ENCODE measurements at places on chromosomes 2 and 18. TPM values are rescaled to one million over a fixed set of nuclear protein-coding genes. Genes with fewer than 3 reads are reported as not detected.

Gene CYBRD1
- total RNA-seq, result 48.4 TPM

DNA sequence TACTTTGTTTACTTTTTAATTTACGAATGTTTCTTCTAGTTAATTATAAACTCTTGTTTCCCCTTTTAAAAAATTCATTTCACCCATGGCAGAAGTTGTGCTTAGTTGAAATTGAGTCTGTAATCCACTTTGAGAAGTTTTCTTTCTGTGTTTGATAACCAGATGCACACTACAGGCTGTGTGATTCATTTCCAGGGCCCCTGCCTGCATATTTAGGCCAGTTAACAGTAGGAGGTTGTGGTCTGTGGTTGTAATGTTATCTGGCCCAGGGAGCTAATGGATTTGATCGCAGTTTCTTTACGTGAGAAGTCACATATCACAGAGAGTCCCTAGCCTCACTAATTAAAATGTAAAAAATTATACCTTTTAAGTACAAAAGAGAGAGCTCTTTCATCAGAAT, 3.3 kb downstream of the CDH7 start:
- no peak overlapping the region for H3K4me3 ChIP-seq
- peaks cover 9% of the 10 kb centered on the region for H3K4me1 ChIP-seq
- peaks cover 36% of the 10 kb centered on the region for H3K27me3 ChIP-seq
- no peaks in the 10 kb centered on the region for H3K36me3 ChIP-seq
- no peak overlapping the region for H3K27ac ChIP-seq
- DNase-seq, result no peak

DNA sequence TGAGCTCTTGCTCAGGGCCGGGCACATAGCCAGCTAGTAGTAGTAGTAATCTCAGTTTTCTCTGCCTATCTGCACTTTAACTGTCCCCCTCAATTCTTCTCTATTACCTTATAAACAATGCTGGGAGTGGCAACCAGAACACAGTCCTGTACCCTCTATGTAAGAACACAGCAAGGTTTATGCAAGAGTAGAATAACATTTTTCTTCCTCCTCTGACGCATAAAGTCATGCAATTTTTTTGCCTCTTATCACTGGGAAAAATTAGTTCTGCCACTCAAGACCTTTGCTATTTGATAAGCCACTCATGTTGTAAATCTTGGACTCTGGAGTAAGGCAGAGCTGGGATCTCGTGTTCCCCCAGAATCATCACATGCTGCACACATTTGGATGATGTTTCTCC, 200.7 kb upstream of the SOX11 start:
- H3K27me3 ChIP-seq, result no peaks in the 10 kb centered on the region
- DNase-seq, result no peak
- no peak overlapping the region for H3K27ac ChIP-seq
- H3K4me1 ChIP-seq, result no peaks in the 10 kb centered on the region

Gene HOXD8
- 0.14 TPM for total RNA-seq

DNA sequence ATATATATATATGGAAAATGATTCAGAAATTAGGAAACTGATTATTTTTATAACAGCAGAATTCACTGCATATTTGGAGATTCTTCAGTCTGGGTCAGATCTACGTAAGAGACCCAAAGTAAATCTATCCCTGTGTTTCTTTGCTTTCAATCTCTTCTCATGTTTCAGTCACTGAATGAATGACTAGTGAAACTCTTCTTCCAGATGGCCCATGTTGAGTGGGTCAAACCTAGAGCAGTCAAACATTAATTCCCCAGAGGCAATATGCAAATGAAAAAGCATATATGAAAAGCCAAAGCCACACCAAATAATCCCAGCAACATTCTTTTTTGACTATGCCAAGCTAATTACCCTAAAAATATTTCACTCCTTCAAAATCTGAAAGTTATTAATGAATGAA, 317.3 kb downstream of the RBM43 start:
- no peak overlapping the region for H3K27ac ChIP-seq
- H3K36me3 ChIP-seq, result no peaks in the 10 kb centered on the region
- no peaks in the 10 kb centered on the region for H3K4me1 ChIP-seq

Gene VIT
- total RNA-seq, result 8.5 TPM

GRCh38 chr2:237389831-237390230, 24.1 kb downstream of the COL6A3 start:
- no peak overlapping the region for H3K27ac ChIP-seq
- DNase-seq, result no peak

GRCh38 chr2:164288235-164288634, 333.0 kb downstream of the GRB14 start:
- no peaks in the 10 kb centered on the region for H3K4me1 ChIP-seq
- H3K4me3 ChIP-seq, result no peak overlapping the region
- H3K27me3 ChIP-seq, result no peaks in the 10 kb centered on the region

Gene ADD2
- total RNA-seq, result 2.7 TPM

Gene DSG1
- total RNA-seq, result 1.3 TPM

DNA sequence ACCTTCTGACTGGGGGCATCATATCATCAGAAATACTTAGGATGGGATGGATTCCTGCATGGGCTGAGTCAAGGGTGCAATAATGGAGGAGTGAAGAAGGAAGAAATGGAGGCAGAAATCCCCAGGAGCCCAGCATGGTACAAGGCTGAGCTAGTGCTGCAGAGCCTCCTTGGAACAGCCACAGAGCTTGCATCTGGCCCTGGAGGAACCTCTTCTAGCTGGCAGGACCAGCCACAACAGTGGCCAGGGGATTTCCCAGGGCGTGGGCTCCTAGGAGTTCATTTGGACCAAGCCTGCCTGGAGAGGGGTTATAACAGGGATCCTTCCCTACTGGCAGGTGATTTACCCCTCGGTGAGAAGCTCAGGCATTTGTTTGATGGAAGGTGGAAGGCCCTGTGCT, 4.7 kb upstream of the IL37 start:
- no peaks in the 10 kb centered on the region for H3K36me3 ChIP-seq
- DNase-seq, result no peak
- no peak overlapping the region for H3K27ac ChIP-seq
- H3K4me1 ChIP-seq, result no peaks in the 10 kb centered on the region
- H3K4me3 ChIP-seq, result no peak overlapping the region
- peaks cover 21% of the 10 kb centered on the region for H3K27me3 ChIP-seq

Gene GRHL1
- 0.69 TPM for total RNA-seq

Gene RUFY4
- not detected for total RNA-seq

DNA sequence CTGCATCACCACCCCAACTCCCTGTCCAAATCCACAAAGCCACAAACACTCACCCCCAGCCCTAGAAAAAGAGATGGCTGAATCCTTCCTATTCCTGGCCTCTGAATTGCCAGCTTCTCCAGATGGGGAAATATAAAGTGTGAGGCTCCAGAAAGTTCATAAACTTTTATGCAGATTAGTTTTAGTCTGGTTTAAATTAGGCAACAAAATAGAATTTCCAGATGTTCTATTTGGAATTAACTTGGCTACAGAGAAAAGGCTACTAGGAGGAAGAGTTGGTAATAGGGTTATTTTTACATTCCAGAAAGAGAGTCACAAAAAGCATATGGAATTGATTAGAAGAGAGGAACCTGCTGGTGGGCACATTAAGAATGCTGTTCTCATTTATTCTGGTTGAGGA, 56.0 kb downstream of the EN1 start:
- no peak overlapping the region for H3K4me3 ChIP-seq
- no peak for DNase-seq
- no peak overlapping the region for H3K27ac ChIP-seq
- no peaks in the 10 kb centered on the region for H3K36me3 ChIP-seq
- no peaks in the 10 kb centered on the region for H3K4me1 ChIP-seq

GRCh38 chr2:232377841-232378734, 463 bp upstream of the ALPP start:
- H3K36me3 ChIP-seq, result no peaks in the 10 kb centered on the region
- H3K27me3 ChIP-seq, result peaks cover 77% of the 10 kb centered on the region

DNA sequence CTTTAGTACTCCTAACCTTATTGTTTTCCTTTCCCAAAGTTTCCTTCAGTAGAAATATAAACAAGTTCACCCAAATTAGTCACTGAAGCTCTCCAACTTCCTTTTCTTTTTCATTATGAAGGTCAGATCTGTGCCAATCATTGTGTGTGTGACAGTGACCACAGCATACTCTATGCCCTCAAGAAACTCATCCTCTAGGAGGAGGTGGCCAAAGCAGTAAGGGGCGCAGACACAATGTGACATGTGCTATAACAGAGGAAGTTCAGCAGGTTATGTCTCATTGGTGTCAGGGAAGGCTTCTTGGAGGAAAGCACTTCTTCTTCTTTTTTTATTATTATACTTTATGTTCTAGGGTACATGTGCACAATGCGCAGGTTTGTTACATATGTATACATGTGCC, 60.0 kb upstream of the PSME4 start:
- no peaks in the 10 kb centered on the region for H3K27me3 ChIP-seq
- no peak overlapping the region for H3K4me3 ChIP-seq
- DNase-seq, result no peak
- peaks cover 12% of the 10 kb centered on the region for H3K4me1 ChIP-seq
- H3K36me3 ChIP-seq, result no peaks in the 10 kb centered on the region

DNA sequence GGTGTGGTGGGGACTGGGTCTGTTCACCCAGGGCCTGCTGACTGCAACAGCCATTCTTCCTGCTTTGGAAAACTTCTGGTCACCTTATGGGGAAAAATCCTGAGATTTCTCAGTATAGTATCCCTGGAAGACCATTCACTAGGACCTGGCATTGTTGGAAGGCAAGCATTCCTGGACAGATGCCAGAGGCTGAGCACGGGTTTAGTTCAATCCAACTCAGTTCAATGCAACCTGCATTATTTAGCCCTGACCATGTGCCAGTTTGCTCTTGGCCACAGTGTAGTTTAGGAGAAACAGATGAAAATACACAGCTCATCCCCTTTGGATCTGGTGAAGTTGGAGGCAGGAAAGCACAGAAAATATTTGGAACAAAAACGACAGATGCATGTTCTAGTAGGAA, 95.9 kb downstream of the LPIN1 start:
- peaks cover 6% of the 10 kb centered on the region for H3K27me3 ChIP-seq
- no peak for DNase-seq

DNA sequence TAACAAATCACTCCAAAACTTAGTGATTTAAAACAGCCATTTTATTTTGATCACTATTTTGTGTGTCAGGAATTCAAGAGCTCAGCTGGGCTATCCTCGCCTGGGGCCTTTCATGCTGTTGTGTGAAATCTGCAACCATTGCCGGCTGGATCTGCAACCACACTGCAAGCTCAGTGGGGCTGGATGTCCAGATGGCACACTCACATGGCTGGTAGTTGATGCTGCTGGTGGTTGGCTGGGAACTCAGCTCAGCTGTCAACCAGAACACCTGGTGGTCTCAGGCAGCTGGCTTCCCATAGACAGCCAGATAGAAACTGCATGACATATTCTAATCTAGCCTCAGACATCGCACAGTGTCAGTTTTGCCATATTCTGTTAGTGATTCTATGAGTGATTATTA, 30.6 kb upstream of the AP1S3 start:
- H3K36me3 ChIP-seq, result peaks cover 15% of the 10 kb centered on the region
- H3K27me3 ChIP-seq, result no peaks in the 10 kb centered on the region
- no peak overlapping the region for H3K27ac ChIP-seq
- H3K4me3 ChIP-seq, result no peak overlapping the region
- DNase-seq, result no peak

Gene CSRNP3
- 4.0 TPM for total RNA-seq

- no peak for DNase-seq
- no peaks in the 10 kb centered on the region for H3K27me3 ChIP-seq
- H3K27ac ChIP-seq, result peak overlapping the region; percentile 13
- peaks cover 34% of the 10 kb centered on the region for H3K36me3 ChIP-seq
- no peak overlapping the region for H3K4me3 ChIP-seq
- H3K4me1 ChIP-seq, result peaks cover 85% of the 10 kb centered on the region
These were observed 5.9 kb downstream of the RIOK3 start for GRCh38 chr18:23458830-23459529.

GRCh38 chr2:241933179-241933911, 63.8 kb downstream of the RTP5 start:
- no peak for DNase-seq
- H3K27ac ChIP-seq, result no peak overlapping the region
- no peaks in the 10 kb centered on the region for H3K36me3 ChIP-seq
- no peak overlapping the region for H3K4me3 ChIP-seq
- peaks cover 8% of the 10 kb centered on the region for H3K4me1 ChIP-seq

GRCh38 chr2:113240150-113240914, 38.4 kb downstream of the PAX8 start:
- DNase-seq, result peak; percentile 90
- H3K36me3 ChIP-seq, result no peaks in the 10 kb centered on the region
- H3K4me3 ChIP-seq, result peak overlapping the region; percentile 29
- peaks cover 35% of the 10 kb centered on the region for H3K4me1 ChIP-seq
- H3K27ac ChIP-seq, result peak overlapping the region; percentile 64

- peaks cover 9% of the 10 kb centered on the region for H3K27me3 ChIP-seq
- no peak overlapping the region for H3K27ac ChIP-seq
- no peak for DNase-seq
- H3K4me1 ChIP-seq, result no peaks in the 10 kb centered on the region
- no peak overlapping the region for H3K4me3 ChIP-seq
- no peaks in the 10 kb centered on the region for H3K36me3 ChIP-seq
These were observed 9.8 kb upstream of the GPC1 start for GRCh38 chr2:240425697-240426096.

DNA sequence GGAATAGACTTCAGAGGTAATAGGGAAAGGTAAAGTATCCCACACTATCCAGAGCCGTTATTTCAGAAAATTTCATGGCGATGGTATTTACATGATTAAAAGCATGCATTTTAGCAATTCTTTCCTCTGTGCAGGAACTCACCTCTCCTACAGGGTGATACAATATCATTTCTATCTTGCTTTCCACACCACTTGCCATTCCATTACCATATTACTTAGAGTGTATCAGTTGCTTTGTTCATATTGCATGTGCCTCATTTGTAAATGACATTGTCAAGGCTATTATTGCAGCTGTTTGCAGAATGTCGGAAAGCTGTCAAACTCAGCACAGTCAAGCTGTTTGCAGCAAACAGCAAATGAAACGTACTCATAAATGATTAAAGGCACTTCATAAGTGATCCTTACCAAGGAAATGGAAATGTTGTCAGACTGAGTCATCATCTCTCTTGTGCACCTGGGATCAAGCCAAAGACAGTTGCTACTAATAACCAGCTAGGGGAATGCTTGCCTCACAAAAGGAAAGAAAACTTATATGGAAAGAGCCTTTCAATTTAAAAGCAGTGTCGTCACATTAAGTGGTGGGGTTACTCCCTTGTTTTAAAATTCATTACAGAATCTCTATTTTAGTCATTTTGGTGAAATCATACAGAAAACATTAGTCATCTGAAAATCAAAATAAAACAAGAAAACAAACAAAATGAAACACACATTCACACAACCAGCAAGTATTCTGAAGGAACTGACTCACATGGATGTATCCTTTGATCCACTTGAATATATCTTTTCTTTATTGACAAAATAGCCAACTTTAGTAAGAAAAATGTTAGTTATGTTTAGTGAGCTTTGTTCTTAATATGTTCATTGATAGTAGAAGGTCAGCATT, 1064.1 kb upstream of the CNTNAP5 start:
- no peaks in the 10 kb centered on the region for H3K4me1 ChIP-seq
- no peak for DNase-seq
- no peak overlapping the region for H3K4me3 ChIP-seq
- H3K27ac ChIP-seq, result no peak overlapping the region
- H3K36me3 ChIP-seq, result no peaks in the 10 kb centered on the region

DNA sequence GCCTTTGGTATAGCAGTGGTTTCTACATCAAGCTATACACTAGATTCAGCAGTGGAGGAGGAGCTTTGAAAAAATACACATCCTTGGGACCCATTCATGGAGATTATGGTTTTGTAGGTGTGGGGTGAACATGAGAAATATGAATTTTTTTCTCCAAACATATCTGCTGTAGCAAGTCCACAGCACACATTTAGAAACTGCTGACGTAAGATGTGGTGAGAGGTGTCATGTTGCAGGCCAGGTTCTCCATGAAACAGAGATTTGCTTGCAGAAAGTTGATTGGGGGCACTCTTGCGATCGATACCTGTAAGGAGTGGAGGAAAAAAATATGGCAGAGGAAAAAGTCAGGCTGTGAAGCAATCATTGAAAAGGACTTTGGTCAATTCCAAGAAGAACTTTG, 67.9 kb downstream of the FASTKD2 start:
- H3K4me3 ChIP-seq, result no peak overlapping the region
- no peaks in the 10 kb centered on the region for H3K27me3 ChIP-seq
- no peak for DNase-seq
- H3K36me3 ChIP-seq, result peaks cover 8% of the 10 kb centered on the region
- no peak overlapping the region for H3K27ac ChIP-seq

Measured in left ventricle myocardium inferior (tissue), 1 donor.